Occipital lobe (tissue), 3 donors: ENCODE measurements at places on chromosomes 5 and 9.

GRCh38 chr9:110065532-110065931 lies 142.4 kb downstream of the C9orf152 start:
- DNase-seq = no peak

- no peak for DNase-seq
These were observed 5.5 kb downstream of the ADAMTSL1 start for GRCh38 chr9:18479405-18479804.

DNA sequence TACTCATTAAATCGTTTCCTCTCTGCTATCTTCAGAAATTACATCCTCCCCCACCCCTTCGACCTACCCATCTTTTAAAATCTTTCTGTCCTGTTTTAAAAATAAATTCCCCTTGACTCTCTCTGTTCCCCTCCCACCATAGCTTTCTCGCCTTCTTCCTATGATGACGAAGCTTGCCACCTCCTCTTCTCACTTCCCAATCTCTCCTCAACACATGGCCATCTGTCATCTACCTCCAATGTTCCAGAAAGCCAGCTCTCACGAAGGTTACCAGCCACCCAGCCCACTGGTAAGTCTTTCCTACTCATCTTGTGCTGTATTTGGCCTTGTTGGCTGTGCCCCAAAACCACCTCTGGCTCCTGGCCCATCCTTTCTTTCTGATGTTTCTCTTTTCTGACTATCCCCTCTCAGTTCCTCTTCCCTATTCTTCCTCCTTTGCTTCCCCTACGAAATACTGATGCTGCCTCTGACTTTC lies 346.3 kb downstream of the ENC1 start:
- peak; percentile 59 for DNase-seq

DNA sequence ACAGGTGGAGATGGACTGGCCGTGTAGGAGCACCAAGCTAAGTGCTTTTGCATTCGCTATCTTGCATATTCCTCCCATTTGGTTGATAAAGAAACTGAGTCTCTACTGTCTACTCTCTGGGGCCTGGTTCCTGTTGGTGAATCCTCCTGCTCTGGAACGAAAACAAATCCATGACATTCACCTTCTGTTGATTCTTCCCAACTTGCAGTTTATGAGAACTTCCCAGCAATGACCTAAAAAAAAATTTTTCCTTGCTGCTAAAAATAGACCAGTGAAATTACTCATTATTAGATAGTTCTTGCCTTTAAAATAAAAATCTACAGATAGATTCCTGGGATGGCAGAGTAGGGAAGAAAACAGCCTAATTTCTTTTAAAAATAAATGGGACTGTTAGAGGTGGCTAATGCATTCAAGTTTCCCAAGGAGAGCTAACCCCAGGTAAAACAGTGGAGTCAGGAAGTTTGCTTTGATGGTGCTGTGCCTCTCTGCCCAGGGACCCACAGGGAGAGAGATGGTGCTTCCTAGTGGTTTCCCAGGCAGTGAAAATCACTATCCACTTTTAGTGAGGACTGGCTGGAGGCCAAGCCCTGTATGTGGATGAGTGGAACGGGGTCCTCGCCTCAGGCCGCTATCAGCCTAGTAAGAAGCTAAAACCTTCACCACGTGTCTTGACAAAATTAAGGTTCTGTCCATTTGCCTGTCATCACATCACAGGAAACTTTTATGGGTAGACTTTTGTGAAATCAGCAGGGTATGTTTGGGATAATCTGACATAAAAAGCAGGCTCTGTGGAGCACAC lies 68.4 kb upstream of the NR3C1 start:
- no peak for DNase-seq

- DNase-seq = no peak
These were observed 2.7 kb upstream of the IRX4 start for GRCh38 chr5:1885404-1885755.

DNA sequence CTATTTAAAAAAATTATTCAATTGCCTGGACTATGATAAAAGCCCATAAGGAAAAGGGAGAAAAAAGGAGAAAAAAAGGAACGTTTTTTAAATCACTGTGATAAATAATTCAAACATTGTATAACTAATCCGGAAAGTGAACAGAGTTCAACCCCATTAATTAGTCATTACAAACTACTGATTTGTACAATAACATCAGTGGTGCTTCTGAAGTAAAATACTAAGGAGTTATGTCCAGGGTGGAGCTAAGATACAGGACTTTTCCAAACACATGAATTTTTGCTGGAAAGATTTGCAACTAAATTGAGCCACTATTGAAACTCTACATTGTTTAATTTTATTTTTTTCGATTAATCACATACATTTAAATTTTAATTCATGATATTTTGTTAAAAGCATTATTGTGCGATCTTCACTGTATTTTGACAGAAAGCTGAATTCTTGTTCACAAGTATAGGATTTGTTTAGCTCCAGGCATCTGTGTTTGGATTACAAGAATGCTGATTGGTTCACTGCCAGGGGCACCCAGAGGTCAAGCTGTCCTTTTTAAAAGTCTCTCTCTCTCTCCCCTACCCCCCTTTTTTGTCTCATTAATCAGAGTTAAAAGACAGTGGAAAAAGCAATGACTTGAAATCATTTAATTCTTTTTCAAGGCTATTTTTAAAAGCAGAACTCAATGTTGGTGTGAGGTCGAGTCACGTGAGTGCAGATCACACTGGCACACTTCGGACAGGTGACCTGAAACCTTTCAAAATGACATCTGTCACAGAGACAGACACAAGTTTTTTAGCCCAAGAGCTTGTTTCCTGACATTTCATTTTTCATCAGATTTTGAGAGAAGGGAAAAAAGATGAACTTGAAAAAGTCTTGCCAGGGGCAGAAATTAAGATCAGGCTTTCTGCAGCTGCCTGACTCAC lies 387.3 kb downstream of the NR2F1-AS1 start:
- no peak for DNase-seq

- DNase-seq = no peak
These were observed 214.9 kb downstream of the KIAA0825 start for GRCh38 chr5:94403483-94403882.

- no peak for DNase-seq
These were observed 2032.6 kb downstream of the MAT2B start for GRCh38 chr5:165538065-165538464.

DNA sequence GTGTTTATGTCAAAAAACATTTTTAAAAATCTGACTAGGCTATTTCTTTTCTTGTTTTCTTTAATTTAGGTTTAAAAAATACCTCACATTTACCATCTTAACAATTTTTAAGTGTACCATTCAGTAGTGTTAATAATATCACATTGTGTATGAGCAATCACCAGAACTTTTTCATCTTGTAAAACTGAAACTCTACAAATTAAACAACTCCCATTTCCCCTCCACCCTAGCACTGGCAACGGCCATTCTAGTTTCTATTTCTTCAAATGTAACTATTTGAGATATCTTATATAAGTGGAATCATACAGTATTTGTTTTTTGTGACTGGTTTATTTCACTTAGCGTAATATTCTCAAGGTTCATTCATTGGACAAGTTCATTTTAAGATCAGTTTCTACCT lies 27.7 kb downstream of the PLCXD3 start:
- DNase-seq = no peak

GRCh38 chr5:83513081-83513480 lies 41.5 kb downstream of the VCAN start:
- no peak for DNase-seq

- DNase-seq = no peak
These were observed 61.6 kb upstream of the GNE start for GRCh38 chr9:36319806-36320205.

DNA sequence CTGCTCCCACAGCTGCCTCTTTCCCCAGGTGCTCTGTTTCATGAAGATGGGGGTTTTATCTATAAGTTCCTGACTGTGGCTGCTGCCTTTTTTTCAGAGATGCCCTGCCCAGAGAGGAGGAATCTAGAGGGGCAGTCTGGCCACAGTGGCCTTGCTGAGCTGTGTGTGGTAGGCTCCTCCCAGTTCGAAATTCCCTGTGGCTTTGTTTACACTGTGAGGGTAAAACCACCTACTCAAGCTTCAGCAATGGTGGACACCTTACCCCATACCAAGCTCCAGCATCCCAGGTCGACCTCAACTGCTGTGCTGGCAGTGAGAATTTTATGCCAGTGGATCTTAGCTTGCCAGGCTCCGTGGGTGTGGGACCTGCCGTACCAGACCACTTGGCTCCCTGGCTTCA lies 250.0 kb downstream of the FER start:
- DNase-seq = no peak

DNA sequence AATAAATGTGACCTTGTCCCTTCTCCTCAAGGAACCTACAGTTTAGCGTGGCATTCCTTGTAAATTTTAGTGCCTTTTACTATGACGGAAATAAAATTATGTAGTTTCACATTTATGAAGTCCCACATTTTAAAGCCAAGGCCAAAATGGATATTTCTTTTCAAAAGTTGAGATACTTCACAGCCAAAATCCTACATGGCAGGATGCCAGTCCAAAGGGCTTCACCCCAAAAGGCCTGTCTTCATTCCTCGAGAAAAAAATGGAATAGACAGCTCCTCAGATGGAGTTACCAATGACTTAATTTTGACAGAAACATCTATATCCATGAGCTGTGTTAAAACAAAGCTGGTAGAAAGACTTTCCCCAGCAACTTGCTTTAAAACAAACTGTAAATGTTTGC lies 211.2 kb downstream of the GLIS3 start:
- DNase-seq = no peak

DNA sequence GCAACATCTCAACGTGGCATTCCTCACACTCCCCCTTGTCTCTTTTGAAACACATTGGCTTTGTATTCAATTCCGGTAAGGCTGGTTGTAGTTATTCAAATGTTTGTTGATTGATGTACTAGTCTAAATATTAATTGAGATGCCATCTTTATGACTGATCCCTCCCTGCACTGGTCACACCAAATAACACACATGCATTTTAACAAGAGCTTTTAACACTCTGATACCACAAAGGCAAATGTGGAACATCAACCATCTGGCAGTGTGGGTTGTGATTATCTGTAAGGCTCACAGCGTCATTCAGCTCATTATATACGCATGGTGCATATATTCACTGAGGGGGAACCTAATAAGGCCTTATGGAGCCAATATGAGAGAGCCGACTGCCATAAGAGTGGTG lies 305.0 kb downstream of the TENT4A start:
- no peak for DNase-seq

DNA sequence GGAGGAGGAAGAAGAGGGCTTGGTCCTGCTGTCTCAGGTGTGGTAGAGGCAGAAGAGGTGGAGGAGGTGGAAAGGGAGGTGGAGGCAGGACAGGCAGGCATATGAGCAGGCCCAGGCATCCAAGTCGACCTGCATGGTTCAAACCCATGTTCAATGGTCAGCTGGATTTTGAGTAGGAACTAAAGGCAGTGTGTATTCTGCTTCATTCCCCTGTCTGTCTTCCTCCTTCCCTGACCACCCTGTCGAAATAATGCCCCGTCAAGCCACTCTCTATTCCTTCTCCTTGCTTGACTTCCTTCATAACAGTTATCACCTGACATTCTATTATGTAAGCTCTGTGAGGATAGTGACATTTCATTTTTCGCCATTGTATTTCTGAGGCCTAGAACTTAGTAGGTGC lies 34.8 kb downstream of the ATP6V0E1 start:
- DNase-seq = no peak

GRCh38 chr9:135552021-135552697 lies 6.2 kb downstream of the OBP2A start:
- DNase-seq = no peak

- no peak for DNase-seq
These were observed 252.9 kb downstream of the HSPA4 start for GRCh38 chr5:133304707-133305216.

- DNase-seq = no peak
These were observed 267.6 kb upstream of the TNC start for GRCh38 chr9:115385383-115386122.

GRCh38 chr5:32274548-32275395 lies 38.0 kb downstream of the MTMR12 start:
- DNase-seq = no peak

DNA sequence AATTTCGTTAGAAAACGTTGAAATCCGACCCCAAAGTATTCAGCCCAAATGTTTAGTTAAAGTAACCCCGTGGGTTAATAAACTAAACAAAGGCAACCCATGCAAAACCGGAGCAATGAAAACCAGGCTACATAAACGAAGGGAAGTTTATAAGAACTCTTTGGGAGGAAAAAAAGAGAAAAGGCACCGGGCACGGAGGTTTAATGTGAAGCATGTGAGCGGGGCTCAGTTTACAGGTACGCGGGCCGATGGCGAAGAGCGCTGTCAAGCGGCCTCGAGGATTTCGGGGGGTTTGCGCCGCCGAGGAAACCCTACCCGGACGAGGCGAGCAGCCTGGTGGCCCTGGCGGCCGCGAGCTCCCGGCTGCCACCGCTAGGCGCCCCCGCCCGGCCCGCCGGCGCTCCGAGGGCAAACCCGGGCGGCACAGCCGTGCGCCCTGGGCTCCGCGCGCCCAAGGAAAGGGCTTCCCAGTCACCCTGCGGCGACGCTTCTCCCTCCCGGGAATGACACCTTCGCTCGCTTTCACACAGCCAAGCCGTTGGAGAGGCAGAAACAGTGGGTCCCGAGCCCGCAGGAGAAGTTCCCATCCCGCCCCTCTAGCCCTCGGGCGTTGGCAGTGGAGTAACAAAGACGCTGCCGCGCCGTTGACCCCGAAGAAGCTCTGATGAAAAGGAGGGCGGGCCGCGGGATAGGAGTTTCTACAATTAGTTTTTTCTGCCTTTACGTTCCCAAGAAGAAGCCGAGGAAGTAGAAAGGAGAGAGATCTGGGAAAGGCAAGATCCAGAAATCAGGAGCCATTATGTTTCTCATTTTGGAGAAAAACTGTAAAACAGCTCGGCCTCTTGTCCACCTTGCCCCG lies 126.0 kb downstream of the TMEM174 start:
- no peak for DNase-seq

DNA sequence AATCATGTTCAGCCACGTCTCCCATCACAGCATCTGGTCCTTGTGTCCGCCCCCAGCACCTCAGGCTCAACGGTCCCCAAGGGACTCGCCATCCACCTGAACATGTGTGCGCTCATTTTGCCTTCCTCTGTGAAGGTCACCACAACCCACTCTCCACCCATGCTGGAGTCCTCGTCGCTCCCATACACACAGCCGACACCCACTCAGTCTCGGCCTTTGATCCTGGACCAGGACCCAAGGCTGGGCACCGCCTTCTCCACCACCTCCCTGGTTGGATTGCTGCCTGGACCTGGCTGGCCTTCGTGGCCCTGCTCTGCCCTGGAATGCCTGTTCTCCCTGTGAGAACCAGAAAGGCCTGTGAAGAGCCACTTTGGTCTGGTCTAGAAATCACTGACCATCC lies 60.3 kb downstream of the UBE2QL1 start:
- DNase-seq = no peak

GRCh38 chr5:179509239-179509638 lies 41.1 kb upstream of the RUFY1 start:
- no peak for DNase-seq

DNA sequence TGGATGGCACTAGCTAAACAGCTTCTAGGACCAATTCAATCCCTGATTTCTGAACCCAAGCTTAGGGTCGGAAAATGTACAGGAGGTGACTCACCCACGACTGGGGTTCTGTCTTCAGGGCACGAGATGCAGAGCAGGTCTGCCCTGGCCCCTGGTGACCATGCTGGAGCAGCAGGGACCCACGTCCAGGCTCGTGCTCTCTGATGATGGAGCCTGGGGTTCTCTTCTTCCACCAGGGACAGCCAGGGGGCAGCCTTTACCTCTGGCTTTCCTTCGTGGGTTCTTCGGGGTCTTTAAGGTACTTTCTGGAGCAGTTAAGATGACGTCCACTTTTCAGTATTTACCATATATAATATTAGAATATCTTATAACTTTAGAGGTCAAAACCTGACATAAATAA lies 2.1 kb downstream of the CFAP77 start:
- no peak for DNase-seq

- peak; percentile 7 for DNase-seq
These were observed 51.9 kb downstream of the COL27A1 start for GRCh38 chr9:114207034-114207810.
